ENCODE measurements at places on chromosomes 16 and 17.

GRCh38 chr16:55540221-55540620 is 26.3 kb upstream of the CAPNS2 start:
- DNase-seq = no peak

DNA sequence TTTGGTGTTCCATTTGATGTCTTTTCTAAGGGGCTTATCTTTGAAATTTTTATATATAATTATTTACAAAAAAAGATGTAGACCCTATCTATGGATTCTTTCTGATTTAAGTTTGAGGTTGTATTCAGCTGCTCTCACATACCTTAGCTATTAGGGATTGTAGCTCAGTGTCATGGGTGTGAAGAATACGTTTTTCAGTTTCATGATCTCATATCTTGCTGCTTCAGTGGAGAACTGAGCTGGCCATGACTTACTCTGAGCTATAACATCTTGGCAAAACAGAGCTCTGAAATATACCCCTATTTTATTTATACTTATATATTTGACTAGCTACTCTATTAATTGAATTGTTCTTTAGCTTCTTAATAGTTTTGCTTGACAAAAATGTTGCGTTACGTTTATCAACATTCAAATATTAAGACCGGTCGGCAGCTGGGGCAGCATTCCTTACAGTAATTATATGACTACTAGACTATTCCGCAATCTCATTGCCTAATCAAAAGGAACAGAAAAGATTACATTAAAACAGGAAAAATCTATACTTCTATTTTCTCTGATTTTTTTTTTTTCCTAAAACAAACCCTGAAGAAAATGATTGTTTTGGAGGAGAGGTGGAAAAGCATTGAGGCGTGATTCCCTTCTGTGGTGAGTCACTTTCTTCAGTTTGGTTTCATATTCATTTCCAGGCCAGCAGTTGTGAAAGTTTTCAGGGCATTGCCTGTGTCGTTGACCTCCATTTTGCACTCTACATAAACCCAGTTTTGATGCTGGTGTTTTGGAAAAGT is 24.1 kb upstream of the KRT24 start:
- DNase-seq = no peak

DNA sequence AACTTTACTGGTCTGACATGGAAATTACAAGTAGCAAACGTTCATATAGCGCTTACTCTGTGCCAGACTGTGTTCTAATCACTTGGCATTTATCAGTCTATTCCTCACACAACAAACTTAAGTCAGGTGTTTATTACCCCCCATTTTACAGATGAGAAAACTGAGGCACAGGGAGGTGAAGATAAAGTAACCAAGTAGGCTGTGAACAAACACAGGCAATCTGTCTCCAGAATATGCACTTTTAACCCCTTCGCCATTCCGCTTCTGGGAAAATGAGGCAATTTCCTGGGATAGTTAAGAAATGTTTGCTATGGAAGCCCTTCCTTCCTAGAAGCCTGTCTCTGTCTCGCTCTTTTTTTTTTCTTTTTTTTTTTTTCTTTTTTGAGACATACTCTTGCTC is 12.2 kb upstream of the CXCL16 start:
- no peak for DNase-seq

DNA sequence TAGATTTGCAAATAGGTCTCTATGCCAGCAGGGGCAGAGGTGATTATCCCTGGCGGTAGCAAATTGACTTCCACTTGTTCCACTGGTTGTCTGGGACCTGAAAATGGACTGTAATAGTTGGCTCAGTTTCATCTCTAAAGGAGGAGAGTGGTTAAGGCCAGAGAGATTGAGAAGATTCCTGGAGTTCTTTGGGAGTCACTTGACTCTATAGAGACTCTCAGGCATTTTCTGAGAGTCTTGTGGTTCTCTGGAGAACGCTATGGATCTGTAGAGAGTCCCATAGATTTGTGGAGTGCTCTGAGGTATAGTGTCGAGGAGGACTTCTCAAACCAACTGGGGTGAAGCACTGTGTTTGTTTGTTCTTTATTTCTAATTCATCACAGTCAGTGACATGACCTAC is 8.9 kb upstream of the PMP22 start:
- no peak for DNase-seq

- no peak for DNase-seq
These were observed 16.5 kb upstream of the SPPL2C start for GRCh38 chr17:45828171-45828570.

DNA sequence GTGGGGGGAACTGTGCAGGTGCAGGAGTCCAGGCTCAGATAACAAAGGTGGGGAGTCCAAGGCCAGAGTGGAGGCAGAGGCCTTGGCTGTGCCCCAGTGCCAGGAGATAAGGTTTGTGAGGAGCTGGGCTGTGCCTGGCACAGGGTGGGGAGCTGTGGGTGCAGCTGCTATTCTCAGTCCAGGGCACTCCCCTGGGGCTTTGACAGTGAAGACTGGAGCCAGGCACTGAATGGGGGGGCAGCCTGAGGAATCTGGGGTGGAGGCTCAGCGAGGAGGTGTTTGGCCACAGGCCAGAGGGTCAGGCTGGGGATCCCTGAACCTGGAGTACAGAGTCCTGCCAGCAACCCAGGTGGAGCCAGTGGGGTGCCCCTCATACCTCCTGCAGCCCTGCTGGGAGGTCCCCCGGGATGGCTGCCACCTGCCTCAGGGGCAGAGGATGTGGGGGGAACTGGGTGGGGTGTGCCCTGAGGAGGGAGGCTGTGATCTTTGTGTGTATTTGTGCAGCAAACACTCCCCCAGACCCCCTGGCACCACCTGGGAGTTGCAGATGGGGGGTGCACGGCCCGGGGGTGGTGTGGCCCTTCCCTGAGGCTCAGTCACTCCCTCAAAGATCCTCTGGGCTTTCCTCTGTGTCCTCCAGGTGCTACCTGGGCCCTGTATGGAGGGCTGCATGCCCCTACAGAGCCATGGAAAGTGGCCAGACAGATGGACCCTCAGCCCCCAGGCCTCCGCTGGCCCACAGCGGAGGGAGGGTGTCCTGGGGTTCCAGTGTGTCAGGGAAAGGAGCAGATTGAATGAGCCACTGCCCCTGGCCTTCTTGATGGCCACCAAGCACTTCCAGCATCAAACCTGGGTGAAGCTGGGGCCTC is 44.5 kb upstream of the SMPD3 start:
- no peak for DNase-seq

DNA sequence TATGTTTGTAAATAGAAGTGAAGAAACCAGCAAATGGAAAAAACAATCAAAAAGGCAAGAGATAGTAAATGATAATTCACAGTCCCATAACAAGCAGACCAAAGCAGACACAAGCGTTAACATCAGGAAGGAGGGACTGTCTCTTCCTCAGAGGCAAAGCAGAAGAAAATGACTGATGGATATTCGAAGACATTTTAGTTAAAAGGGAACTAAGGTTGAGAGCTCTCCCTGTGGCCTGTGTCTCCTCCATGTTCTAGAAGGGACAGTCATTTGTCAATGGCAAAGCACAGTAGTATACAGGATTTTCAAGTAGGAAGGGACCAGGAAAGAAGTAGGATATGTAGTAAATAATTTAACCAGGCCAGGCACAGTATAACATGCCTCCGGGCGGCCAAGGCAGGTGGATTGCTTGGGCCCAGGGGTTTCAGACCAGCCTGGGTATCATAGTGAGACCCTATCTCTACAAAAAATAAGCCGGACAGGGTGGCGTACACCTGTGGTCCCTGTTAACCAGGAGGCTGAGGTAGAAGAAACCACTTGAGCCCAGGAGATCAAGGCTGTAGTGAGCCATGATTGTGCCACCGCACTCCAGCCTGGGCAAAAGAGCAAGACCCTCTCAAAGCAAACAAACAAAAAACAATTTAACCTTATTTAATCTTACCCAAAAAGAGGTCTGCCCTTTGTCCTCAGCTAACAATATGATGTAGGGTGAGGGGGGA is 3.7 kb downstream of the ZDHHC7 start:
- DNase-seq = no peak

GRCh38 chr17:10031606-10032005 is 126.5 kb upstream of the RCVRN start:
- DNase-seq = no peak

- no peak for DNase-seq
These were observed 21.0 kb upstream of the SLC12A3 start for GRCh38 chr16:56844056-56844455.

DNA sequence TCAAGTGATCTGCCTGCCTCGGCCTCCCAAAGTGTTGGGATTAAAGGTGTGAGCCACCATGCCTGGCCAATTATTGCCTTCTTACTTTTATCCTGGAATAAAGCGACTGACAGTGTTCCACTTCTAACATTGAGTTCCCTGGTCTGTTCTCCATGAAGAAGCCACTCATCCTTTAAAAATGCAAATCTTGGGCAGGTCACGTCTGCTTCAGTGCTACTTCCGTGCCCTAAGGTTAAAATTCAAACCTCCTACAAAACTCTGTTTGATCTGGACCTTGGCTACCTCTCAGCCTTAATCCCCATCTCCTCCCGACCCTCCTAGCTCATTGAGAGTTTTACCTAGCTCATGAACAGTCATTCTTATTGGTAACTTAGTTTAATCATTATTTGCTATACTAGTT is 9.6 kb upstream of the SHISA9 start:
- no peak for DNase-seq

DNA sequence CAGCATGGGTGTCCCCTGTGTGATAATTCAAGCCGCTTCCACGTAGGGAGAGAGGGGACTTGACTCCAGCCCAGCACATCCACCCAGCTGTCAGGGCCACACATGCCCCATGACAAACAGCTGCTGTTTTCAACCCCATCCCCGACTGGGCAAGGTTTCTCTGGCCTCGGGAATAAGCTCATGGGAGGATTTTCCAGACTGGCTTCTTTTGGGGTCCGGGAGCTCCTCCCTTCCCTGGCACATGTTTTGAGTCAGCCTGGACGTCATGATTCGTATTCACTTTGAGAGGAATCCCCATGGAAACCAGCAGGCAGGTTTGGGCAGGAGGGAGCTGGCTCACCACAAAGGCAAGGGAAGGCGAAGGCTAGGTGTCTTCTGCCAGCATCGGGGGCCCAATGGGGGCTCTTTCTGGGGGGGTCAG is 156.4 kb downstream of the CMIP start:
- no peak for DNase-seq

GRCh38 chr16:31474173-31474714 is 2.3 kb downstream of the TGFB1I1 start:
- DNase-seq = no peak

- DNase-seq = no peak
These were observed 23.4 kb downstream of the SMIM36 start for GRCh38 chr17:55487695-55488432.

DNA sequence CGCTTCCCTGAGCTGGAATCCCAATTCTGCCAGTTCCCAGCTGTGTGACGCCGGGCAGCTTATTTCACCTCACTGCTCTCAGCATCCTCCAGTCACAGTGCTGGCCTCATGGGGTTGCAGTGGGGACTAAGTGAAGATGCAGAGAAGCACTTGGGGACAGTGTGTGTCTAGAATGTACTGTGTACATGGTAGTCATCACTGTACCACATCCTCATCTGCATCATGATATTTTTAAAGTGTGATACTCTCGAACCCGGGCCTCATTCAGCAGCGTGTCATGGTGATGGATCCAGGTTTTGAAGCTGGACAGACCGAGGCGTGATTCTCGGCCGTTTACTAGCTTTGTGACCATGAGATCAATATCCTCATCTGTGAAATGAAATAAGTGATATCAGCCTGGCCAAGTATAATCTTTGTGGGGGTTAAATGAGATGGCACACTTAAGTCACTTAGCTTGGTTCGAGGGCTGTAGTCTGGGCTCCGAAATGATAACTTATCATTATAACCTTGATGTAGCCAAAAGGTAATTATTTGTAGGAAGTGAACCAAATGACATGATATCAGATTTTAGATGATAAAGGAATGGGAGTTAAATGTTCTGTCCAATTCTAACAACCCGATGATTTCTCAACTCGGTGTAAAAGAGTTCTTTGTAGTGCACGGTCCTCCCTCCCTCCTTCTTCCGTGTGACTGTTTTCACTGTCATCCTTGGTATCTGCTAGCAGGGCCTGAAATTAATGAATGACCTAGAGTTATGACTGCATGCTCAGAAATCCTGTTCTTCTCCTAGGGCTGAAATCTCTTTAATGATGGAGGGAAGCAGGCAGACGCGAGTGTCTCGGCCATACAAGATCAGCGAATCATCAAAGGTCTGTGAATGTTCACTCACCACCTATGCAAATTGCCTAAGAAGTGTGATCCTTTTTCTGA is 2.0 kb downstream of the KLHL36 start:
- DNase-seq = no peak

Data from progenitor cell of endocrine pancreas (in vitro differentiated cells).